Cardiac ventricle fibroblast (primary cell): ENCODE measurements at places on chromosomes 12 and 14. TPM values are rescaled to one million over a fixed set of nuclear protein-coding genes. Genes with fewer than 3 reads are reported as not detected.

PRICKLE1 gene
- total RNA-seq = 12.3 and 16.7 TPM in 2 replicates

PAH gene
- total RNA-seq = not detected in 2 replicates

TTC7B gene
- 18.2 and 22.1 TPM in 2 replicates for total RNA-seq

GALNT9 gene
- 0.59 and 0.81 TPM in 2 replicates for total RNA-seq

OTOGL gene
- total RNA-seq = 0.15 and 0.31 TPM in 2 replicates

GDF3 gene
- total RNA-seq = not detected in 2 replicates

SLC10A1 gene
- total RNA-seq = not detected in 2 replicates

RTL1 gene
- not detected in 2 replicates for total RNA-seq

SLC6A15 gene
- total RNA-seq = 2.9 and 3.2 TPM in 2 replicates

CELA1 gene
- not detected in 2 replicates for total RNA-seq

CERS5 gene
- 25.8 and 33.5 TPM in 2 replicates for total RNA-seq

CDC42BPB gene
- total RNA-seq = 63.0 and 71.1 TPM in 2 replicates

TAS2R7 gene
- total RNA-seq = not detected in 2 replicates

PDE3A gene
- total RNA-seq = 5.9 and 7.4 TPM in 2 replicates

RNASE7 gene
- total RNA-seq = not detected in 2 replicates

ANO2 gene
- total RNA-seq = 0.05 and 0.25 TPM in 2 replicates

SYT1 gene
- 0.12 TPM in 1 of 2 replicates, not detected in the other for total RNA-seq

DNAI7 gene
- 0.12 and 0.54 TPM in 2 replicates for total RNA-seq

IL22 gene
- total RNA-seq = not detected in 2 replicates

MSRB3 gene
- 25.6 and 31.1 TPM in 2 replicates for total RNA-seq

SUPT16H gene
- total RNA-seq = 34.3 and 45.4 TPM in 2 replicates

ATP5F1B gene
- 294 and 308 TPM in 2 replicates for total RNA-seq

FZD10 gene
- total RNA-seq = 0.19 TPM in 1 of 2 replicates, not detected in the other

NTN4 gene
- 2.2 and 2.9 TPM in 2 replicates for total RNA-seq

PPP1R36 gene
- 0.34 and 0.56 TPM in 2 replicates for total RNA-seq

NFATC4 gene
- total RNA-seq = 51.0 and 54.5 TPM in 2 replicates

CCDC197 gene
- total RNA-seq = not detected in 2 replicates

RAD51AP1 gene
- 1.7 and 2.3 TPM in 2 replicates for total RNA-seq

ZDHHC22 gene
- not detected in 2 replicates for total RNA-seq

FAM161B gene
- 3.1 and 3.9 TPM in 2 replicates for total RNA-seq

WNT1 gene
- not detected in 2 replicates for total RNA-seq

ANKS1B gene
- 7.8 and 10.9 TPM in 2 replicates for total RNA-seq

CD163L1 gene
- total RNA-seq = not detected in 2 replicates

OR6C2 gene
- not detected in 2 replicates for total RNA-seq

KRT78 gene
- not detected in 2 replicates for total RNA-seq

PPM1A gene
- 21.1 and 22.3 TPM in 2 replicates for total RNA-seq

KCNH5 gene
- not detected in 2 replicates for total RNA-seq
